Testis (tissue), 5 donors: ENCODE measurements at places on chromosomes 12 and 14. TPM values are rescaled to one million over a fixed set of nuclear protein-coding genes. Genes with fewer than 3 reads are reported as not detected.

Gene ENDOU
- 0.43 TPM for total RNA-seq

DNA sequence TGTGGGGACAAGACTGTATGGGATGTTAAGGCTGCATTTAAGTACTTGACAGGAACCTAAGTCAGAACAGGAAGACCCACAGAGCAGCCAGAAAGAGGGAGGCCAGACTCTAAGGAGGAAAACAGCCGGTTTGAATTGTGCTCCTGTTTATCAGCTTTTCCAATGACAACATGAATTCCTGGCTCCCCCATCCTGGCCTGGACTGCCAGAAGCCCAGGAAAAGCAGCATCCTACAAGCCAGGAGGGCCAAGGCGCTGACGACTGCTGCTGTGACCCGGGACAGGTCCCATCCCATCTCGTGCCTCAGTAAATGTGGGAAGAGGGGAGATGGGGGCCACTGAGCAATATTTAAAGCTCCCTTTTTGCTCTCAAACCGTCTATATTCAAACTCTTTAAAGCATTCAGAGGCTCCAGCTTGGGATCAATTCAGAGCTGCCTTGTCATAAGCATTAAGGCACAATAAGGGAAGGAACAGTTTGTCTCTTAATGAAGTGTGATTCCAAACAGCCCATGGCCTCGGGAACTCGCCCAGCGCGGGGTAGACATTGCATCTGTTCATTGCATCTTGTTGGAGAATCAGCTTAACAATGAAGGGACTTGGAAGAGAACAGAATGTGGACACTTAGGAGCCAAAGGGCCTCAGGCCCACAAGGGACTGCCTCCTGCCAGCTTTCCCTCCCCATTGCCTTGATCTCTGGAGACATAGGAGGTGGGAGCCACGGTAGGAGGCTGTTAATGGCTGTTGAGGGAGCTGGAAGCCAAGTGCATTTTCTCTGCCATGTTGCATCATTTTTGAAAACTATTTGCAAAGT is 49.6 kb downstream of the CMKLR1 start:
- no peaks in the 10 kb centered on the region for H3K27me3 ChIP-seq
- H3K36me3 ChIP-seq, result no peaks in the 10 kb centered on the region
- H3K27ac ChIP-seq, result no peak overlapping the region
- H3K4me1 ChIP-seq, result peaks cover 13% of the 10 kb centered on the region

Gene AQP6
- 2.2 TPM for total RNA-seq

Gene SDR9C7
- total RNA-seq, result 0.43 TPM

Gene CNTN1
- total RNA-seq, result 12.0 TPM

Gene PGAM5
- 48.0 TPM for total RNA-seq

- no peak overlapping the region for H3K4me3 ChIP-seq
- DNase-seq, result no peak
- H3K27ac ChIP-seq, result no peak overlapping the region
- H3K36me3 ChIP-seq, result no peaks in the 10 kb centered on the region
- peaks cover 21% of the 10 kb centered on the region for H3K4me1 ChIP-seq
Observed at GRCh38 chr14:68486809-68487208, 306.1 kb downstream of the ZFP36L1 start.
